GM12865 (cell line): ENCODE measurements at places on chromosomes 16 and 17.

DNA sequence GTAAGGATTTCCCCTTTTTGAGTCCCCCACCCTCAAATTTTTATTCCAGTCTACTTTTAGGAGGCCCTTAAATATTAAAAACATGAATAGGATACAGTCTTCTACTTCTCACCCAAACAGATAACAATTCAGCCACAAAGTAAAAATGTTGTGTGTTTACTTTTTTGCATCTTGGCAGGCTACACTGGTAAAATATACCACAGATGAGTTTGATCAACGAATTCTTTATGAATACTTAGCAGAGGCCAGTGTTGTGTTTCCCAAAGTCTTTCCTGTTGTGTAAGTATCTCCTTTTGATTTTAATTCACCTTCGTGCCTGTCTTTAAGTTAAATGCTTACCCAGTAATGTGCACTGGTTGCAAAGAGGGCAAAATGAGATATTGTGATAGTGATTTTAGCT lies 34.4 kb upstream of the RAB11FIP4 start:
- no peak for DNase-seq

DNA sequence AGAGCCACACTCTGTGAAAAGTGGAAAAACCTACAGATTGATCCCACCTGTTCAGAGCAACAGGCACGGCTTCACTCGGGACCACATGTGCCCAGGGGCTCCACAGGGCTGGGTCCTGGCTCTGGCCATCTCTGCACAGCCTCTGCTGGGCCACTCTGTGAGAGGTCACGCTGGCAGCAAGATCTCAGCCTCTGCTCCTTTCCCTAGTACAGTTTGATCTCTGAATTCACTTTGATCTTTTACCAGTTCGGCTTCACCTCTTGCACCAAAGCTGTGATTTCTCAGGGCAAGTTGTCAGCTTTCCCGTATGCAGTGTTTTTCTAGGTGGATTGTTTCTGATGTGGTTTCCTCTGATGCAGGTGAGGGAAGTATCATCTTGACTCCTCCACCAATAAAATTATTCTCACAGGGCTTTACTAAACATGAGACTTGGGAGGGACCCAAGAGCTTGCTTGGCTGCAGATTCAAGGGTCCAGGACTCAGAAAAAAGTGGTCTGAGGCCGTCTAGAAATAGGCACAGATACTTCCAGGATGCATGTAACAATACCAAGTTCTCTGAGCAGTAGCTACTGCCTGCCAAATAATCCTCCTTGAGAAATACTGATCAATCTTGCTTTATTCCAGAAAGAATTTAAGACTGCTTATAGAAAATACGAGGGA lies 24.0 kb upstream of the ALDH3A1 start:
- peak; percentile 50 for DNase-seq

GRCh38 chr17:28317099-28317965 lies 1.7 kb upstream of the TMEM97 start:
- DNase-seq: no peak

GRCh38 chr17:79547586-79547985 lies 63.3 kb downstream of the RBFOX3 start:
- no peak for DNase-seq

- no peak for DNase-seq
These were observed 47.3 kb downstream of the NLRP1 start for GRCh38 chr17:5536866-5537650.

- DNase-seq: no peak
These were observed 7.1 kb downstream of the TMEM114 start for GRCh38 chr16:8583199-8583598.

- peak; percentile 96 for DNase-seq
These were observed at the start of gene ICAM2 for GRCh38 chr17:64020056-64020766. TSS of gene ICAM2 (minus strand) at chr17:64020633. CDS start at chr17:64006691, 13,942 bp downstream.

GRCh38 chr17:27313301-27313700 lies 19.4 kb downstream of the WSB1 start:
- no peak for DNase-seq
